SK-N-SH treated with all-trans-retinoic acid at 6 μM for 48 hours (cell line): ENCODE measurements at places on chromosomes 5 and 9.
A peak's percentile ranks its signal among the peaks of the same experiment; 100 is the strongest.

DNA sequence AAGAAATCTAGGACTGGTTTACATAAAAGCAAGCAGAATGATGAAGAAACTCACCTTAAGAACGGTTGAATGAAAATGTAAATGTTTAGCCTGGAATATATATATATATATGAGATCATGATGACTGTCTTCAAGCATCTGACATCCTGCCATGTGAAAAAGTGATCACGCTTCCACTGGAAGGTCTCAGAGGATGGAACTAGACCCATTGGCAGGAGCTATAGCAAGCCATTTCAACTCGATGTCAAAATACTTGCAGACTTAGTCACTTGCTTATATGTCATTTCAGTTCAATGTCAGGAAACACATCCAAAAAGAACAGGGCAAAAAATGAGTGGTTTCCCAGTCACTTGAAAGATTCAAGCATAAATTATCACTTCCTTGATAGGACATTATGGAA is 22.2 kb upstream of the TMEM161B start:
- ATAC-seq: peak; percentile 24; the same call in 2 of the 3 replicates

DNA sequence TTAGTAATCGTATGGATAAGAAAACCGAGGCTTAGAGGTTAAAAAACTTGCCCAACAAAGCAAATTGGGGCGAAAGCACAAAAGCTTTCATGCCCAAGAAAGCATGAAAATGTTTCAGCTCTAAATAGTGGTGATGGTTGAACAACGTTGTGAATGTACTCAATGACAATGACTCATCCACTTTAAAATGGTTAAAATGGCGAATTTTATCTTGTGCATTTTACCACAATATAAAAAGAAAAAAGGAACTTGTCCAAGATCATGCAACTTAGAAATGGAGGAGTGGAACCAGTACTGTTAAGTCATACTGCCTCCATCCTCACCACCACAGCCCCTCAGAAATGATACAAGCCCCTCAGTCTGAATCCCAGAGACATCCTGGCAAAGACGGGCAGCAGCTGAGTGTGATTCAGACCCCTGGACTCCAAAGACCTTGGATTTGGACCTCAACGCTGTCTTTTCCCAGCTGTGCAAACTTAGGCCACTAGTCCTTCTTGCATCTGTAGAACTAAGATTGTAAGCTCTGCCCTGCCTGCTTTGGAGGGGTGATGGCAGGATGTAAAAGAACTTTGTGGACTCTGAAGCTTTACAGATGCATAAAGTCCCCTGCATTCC is 158.4 kb downstream of the GABBR2 start:
- ATAC-seq: no peak

DNA sequence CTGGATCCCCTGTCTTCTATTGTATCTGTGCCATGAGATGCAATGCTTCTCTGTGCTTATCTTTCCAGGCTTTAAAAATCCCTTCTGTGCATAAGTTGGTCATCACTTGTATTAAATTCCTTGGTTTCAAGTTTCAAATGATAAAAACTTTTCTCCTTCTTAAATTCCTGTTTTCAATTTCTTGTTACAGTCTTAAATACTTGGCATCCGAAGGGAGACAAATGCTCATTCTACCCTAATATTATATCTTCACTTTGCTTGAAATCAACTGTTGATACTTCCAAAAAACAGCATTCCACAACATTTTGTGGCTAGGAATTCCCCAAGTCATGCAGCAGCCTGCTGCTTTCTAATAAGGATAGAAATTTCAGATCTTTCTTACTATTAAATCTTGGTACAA is 413.2 kb upstream of the ACTBL2 start:
- peak; percentile 31 for ATAC-seq

DNA sequence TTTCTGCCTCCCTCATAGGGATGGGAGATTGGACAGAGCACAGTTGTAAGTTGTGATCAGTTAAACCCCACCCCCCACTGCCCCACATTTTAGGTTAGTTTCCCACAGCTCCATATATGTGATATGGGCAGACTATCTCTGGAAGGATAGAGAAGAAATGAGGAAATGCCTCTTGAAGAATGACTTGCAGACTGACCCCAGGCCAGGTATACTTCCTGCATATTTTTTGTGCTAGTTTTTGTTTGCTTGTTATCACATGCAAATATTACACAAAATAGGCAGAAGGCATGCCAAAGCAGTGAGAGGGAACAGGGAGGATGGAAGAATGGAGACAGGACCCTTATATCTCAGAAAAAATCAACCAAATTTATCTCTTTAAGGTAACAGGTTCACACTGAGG is 10.1 kb upstream of the GLRX start:
- no peak for ATAC-seq

GRCh38 chr5:39025456-39025855 is 48.7 kb downstream of the RICTOR start:
- no peak for ATAC-seq

GRCh38 chr5:85931220-85931619 is 686.5 kb upstream of the COX7C start:
- ATAC-seq: no peak

- no peak for ATAC-seq
These were observed 526.5 kb downstream of the KIF4B start for GRCh38 chr5:155540000-155540595.

DNA sequence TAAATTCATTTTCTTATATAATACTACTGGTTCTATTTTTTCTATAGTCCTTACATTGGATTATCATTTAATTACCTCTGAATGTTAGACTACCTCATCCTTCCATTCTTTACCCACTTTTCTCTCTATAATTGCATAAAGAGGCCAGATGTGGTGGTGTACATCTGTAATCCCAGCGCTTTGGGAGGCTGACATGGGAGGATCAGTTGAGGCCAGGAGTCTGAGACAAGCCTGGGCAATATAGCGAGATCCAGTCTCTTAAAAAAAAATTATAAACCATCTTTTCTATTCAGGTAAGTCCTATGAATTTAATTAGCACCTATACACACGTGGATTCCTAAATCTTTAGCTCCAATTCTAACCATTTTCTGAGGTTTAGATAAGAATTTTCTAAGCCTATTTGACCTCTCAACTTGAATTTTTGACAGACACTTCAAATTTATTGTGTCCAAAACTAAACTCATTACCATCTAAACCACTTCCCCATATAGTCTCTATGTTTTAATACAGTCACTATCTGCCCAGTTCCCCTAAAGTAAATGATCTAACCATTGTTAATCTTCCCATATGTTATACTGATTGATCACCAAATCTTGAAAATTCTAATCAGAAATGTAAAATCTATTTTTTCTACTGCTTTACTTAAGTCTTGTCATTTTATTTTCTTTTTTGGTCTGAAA is 33.0 kb upstream of the CHD1 start:
- no peak for ATAC-seq

DNA sequence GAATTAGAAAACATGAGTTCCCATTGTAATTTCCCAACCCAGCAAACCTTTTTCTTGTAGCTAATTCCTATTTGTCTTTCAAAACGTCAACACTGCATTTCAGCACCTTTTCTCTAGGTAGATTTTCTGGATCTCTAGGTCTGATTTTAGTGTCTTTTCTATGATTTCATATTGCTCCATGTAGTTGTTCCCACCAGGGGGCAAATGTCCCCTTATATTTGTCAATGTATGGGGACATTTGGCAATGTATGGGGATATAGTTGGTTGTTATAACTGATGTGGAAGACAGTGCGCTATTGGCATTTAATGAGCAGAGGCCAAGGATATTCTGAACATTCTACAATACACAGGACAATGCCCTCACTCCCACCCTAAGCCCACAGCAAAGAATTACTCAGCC is 273.9 kb upstream of the ADRA1B start:
- ATAC-seq: no peak

GRCh38 chr5:66118304-66118703 is 25.8 kb upstream of the SREK1 start:
- ATAC-seq: no peak

GRCh38 chr5:131466171-131466766 is 168.8 kb downstream of the RAPGEF6 start:
- peak; percentile 73 for ATAC-seq

- ATAC-seq: no peak; the same call in 2 of the 3 replicates
These were observed 63.7 kb downstream of the HABP4 start for GRCh38 chr9:96513622-96514021.

DNA sequence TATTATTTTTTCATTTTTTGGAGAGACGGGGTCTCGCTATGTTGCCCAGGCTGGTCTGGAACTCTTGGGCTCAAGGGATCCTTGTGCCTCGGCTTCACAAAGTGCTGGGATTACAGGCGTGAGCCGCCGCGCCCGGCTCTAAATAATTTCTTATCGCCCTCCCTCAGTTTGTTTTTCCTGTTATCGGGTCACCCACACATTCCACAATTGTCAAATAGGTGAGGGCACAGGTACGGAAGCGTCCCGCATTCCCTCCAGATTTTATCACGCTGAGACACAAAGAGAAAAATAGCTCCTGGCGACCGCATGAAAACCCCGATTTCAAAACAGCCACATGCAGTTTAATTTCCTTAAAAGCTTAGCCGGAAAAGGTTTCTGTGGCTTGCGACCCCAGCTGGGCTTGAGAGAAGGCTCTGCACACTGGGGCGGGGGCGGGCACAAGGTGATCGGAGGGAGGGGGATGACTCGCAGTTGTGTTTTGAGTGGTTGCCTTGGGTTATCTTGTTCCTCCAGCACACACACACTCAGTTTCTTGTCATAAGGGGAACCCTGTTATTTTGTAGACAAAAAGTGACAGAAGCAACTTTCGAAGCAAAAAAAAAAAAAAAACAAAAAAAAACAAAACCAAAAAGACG is 717 bp upstream of the IQGAP2 start:
- ATAC-seq: peak; percentile 33

- no peak for ATAC-seq
These were observed 114.9 kb downstream of the HOMER1 start for GRCh38 chr5:79399046-79399445.

GRCh38 chr9:76571288-76571687 is 112.3 kb downstream of the GCNT1 start:
- ATAC-seq: no peak

- ATAC-seq: 0 out of 3 replicates have a peak, but pooled peaks have one; percentile 22
These were observed 18.1 kb upstream of the SCAI start for GRCh38 chr9:125161284-125161918.

DNA sequence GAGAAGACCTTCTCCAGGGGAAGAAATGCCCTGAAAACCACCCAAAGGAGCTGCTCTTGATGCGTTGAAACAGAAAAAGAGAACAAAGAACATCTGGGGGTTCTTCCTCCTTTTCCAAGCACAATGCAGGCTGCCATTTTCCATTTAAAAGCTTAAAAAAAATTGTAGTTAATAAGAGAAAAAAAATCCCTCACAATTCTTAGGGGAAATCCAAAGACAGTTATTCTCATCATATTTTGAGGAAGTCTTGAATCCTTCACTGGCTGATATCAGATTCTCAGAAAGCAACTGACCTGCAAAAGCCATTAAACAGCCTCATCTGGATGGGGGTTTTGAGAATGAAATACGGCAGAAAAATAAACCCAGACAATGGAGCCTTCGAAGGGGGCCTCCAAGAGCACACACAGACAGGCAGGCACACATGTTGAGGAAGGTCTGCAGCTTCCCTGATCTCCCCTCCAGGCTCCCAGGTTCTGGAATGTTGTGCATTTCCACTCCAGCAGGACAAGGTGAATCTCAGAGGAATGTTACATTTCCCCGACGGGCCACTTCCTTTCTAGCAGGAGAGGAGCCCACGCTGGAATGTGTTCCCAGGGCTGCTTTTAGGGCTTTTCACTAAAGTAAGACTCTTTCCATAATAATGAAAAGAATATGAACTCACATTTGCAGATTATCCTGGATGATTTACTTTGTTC is 159.4 kb upstream of the S1PR3 start:
- no peak for ATAC-seq

GRCh38 chr5:132205385-132206125 is 22.1 kb downstream of the P4HA2 start:
- no peak for ATAC-seq

- ATAC-seq: no peak
These were observed 17.7 kb downstream of the ARHGEF37 start for GRCh38 chr5:149598966-149599365.

- ATAC-seq: peak; percentile 57
These were observed 19.3 kb downstream of the PGGT1B start for GRCh38 chr5:115243412-115243811.

GRCh38 chr5:21809611-21810010 is 1043.5 kb downstream of the CDH12 start:
- no peak for ATAC-seq

DNA sequence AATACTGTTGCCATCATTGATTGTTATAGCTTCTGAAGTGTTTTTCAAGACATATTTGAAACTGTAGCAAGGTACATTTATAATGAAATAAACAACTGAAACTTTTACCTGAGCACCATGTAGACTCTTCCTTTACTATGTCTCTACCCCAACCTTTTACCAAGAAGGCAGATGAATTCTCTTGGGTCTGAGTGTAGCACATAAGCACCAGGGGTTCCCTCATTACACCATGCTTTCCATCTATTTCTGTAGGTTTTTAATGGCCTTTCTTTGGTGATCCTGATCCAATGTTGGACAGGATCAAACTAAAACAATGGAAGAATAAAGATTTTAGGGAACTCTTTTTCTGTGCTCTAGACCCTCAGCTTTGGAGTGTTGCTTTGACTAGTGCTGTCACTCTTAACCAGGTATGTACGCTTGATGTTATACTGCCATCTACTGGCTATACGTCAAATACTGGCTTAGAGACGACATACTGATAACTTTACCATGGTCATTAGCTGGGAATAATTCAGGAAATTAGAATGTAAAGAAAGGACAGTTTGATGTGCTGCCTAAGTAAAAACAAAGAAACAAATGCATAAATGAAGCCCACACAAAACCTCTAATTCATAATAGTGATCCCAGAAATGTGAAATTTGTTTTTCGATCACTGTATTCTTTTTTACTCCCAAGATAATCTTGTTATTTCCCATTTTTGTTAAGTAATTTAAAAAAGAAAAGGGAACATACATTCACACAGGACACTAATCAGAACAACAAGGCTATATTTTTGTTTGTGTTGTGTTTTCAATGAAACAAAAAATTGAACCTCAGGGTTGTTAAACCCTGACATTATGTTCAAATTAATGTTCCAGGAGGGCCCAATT is 30.7 kb downstream of the IFNW1 start:
- peak; percentile 100 for ATAC-seq

GRCh38 chr9:109309282-109309681 is 11.6 kb downstream of the EPB41L4B start:
- no peak for ATAC-seq

- peak; percentile 91 for ATAC-seq
These were observed 137.9 kb upstream of the TRIM32 start for GRCh38 chr9:116549061-116549664.

- ATAC-seq: no peak
These were observed 69.7 kb downstream of the NSG2 start for GRCh38 chr5:174115226-174115625.

DNA sequence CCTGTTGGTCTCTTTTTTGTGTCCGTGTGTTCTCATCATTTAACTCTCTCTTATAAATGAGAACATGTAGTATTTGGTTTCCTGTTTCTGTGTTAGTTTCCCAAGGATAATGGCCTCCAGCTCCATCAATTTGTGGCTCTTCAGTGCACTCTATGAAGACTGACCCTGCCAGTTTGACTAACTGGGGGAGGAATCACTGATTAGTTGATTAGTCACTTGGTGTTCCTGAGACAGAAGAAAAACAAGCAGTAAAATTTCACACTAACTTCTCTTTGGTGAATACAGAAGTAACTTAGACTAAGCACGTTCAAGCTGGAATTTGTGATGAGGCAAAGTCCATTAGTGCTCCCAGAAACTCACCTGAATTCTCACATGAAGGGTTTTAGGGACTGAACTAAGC is 495.8 kb upstream of the RORB start:
- ATAC-seq: no peak
